SK-MEL-5 (cell line): ENCODE measurements at places on chromosomes 4 and X.
A peak's percentile ranks its signal among the peaks of the same experiment; 100 is the strongest.

GRCh38 chr4:165756836-165757235, 116.2 kb upstream of the TLL1 start:
- no peak for DNase-seq

DNA sequence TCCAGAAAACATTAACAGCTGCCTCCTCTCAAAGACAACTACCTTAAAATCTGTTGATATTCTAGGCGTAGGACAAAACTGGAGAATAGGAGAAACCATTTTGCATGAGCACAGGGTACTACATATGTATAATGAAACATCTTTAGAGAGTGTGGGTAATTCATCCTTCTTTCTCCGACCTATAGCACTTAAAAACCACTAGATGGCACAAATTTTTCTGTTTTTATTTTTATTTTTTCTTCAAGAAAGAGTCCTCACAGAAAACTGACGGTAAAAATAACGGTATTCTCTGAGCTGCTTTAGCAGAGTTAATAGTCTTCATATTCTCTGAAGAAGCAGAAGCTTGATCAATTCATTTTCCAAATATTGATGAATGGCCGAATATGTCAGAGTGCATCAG, 14.6 kb downstream of the SMIM31 start:
- DNase-seq = peak; percentile 30

GRCh38 chr4:51965862-51966261, 54.3 kb downstream of the LRRC66 start:
- DNase-seq = no peak

- DNase-seq = no peak
Observed at GRCh38 chr4:146335763-146336409, 121.5 kb downstream of the REELD1 start.

GRCh38 chr4:3335385-3335784, 42.6 kb downstream of the RGS12 start:
- no peak for DNase-seq

DNA sequence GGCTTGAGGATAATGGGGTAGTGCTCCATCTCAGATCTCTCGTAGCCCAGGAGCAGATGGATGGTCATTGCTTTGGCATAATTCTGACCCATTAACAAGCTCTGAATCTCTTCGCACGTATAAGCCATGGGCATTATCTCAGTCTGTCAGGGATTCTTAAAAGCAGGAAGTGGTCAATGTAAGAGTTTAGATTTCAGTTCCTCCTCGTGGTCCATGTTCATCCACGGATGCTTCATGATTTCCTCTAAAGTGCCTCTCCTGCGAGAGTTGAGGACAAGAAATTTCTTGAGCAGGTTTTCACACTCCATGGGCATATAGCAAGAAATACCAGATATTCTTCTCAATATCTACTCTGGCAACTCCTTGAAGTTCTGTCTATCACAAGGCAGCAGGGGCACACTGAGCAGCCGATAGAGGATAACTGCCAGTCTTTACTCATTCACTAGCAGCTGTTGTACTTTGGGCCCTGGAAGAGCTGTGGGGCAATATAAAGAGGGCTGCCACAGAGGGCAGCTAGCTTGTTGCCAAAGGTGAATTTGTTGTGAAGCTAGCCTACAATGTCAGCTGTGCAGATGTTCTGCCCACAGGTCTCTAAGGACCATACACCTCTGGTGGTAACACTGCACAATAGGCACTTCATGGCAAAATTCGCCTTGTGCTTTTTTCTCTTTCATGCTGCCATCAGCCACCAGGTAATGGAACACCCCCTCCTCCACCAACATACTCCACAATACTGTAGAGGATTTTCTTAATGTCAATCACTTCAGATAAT, 52.0 kb upstream of the WDR17 start:
- no peak for DNase-seq

DNA sequence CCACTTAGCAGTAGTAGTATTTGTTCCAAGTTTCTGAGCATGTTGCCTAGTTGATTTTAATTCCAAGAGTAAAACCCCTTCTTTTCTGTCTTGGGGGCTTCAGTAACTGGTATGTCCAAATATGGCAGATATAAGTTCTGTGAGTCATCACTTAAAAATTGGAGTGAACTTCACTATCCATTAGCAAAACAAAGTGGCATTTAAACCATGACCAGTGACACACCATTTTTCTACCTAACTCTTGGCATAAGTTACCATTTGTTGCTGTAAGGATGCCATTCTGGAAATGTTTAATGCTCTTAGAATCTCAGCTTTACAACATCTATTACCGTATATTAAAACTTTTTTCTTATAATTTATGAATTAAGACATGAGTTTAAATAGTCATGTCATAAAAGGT, 102.0 kb downstream of the CBR4 start:
- no peak for DNase-seq

DNA sequence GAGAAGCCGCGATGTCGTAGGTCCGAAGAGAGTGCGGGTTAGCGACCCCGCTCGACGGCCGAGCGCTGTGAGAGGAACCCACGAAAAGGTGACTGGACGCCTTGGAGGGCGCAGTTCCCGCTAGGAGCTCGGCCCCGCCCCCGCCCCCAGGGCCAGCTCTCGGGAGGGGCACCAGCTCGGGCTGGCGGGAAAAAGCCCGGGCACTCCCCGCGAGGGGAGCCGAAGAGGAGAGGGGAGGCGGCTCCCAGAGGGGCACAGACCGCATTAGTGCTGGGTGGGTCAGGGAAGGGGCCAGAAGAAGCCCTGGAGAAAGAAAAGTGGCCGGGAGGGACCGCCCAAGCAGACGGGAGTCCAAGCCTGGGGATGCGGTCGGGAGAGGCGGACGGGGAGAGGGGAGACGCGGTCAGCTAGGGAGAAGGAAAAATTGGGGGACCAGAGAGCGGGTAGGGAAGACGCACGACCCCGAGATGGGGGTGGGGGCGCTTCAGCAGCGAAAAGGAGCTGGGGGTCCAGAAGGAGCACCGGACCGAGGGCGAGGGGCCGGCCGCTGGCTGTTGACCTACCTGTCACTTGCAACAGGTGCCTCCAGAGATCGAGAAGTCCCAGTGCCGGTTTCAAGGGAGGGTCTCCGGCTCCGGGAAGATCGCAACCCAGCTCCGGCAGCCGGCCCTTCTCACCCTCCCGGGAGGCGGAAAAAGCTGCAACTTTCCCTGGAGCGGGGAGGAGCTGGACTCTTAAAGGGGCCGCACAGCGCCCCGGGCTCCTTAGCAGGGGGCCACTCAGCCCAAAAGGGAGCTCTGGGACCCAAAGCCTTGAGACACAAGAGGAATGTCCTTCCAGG, at the start of gene SYTL4:
Gene SYTL4 (minus strand): TSS at position 681 of the 841 bp plus-strand sequence. CDS start 30,084 bp downstream, outside the sequence.
- no peak for DNase-seq

DNA sequence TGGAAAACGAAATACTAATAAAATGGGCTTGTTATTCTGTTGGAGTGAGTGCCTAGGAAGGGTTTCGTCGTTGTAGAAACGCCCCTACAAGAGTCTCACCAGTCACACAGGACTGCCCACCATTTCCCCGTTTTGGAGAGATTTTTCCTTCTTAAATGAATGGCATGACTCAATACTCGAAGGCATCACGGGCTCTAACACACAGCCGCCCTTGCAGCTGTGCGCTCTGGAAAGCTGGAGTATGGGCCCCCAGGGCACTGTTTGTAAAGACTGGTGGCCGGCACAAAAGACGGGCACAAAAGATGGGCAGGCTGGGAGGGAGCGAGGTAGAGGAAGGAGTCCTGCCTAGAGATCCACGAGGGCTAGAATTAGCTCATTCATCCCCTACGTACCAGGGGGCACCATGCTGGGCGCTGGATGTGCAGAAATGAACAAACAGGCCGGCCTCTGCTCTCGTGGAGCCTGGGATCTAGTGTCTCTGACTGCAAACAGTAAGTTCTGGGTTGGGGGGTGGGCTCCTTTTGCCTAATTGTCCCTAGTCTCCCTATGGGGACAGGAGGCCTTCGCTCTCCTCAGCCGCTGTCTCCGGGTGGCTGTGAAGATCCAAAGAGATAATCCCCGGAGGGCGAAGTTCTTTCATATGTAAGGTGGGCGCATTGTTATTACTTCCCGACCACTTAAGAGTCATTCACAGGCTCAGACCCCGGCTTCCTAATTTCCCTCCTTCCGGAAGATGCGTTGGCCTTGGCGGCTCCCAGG, 1.0 kb upstream of the SFRP2 start:
- DNase-seq = no peak

- no peak for DNase-seq
Observed at GRCh38 chrX:108438110-108438623, at the start of gene COL4A6. Gene COL4A6 (minus strand): TSS chrX:108438422. CDS start chrX:108438196, 226 bp downstream.

- no peak for DNase-seq
Observed at GRCh38 chr4:5110901-5111300, 59.6 kb downstream of the STK32B start.

GRCh38 chrX:14095702-14096101, 66.0 kb upstream of the GEMIN8 start:
- DNase-seq = peak; percentile 77

- no peak for DNase-seq
Observed at GRCh38 chr4:86033171-86033570, 326.7 kb downstream of the MAPK10 start.

GRCh38 chr4:26404743-26405206, 84.0 kb downstream of the RBPJ start:
- DNase-seq = no peak

- no peak for DNase-seq
Observed at GRCh38 chr4:142160509-142160908, 524.1 kb downstream of the IL15 start.

- peak; percentile 35 for DNase-seq
Observed at GRCh38 chrX:119790977-119791436, 423 bp downstream of the RPL39 start.

DNA sequence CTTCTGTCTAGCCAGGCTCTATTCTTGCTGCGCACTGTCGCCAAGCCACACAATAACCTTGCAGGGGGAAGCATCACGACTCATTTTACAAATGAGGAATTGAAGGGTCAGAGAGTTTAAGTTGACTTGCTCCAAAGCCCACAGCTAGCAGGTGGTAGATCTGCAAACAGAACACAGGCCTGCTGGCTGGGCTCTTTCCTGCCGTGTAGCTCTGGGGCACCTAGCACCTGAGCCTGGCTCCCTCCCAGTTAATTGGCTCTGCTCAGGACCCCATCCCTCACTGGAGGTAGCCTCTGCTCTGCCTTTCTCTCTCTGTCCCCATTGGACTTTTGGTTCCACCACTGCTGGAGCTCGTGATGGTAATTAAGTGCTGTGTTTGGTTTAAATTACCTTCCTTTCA, 98.5 kb downstream of the NSUN7 start:
- DNase-seq = no peak

DNA sequence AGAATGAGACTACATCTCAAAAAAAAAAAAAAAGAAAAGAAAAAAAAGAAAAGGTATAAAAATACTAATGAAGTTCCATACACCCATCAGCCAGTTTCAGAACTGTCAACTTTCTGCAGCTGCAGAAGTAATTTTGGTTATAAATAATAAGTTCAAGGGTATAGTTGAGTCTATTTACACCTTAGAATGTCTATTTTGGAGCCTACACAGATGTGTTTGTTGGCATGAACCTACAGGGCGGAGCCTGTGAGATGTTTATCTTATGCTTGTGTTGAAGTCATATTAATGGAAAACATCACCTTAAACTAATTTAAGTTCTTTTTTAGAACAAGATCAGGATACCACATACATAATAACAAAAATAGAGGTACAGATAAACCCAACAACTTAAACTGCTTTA, 85.8 kb downstream of the RAPGEF2 start:
- no peak for DNase-seq

DNA sequence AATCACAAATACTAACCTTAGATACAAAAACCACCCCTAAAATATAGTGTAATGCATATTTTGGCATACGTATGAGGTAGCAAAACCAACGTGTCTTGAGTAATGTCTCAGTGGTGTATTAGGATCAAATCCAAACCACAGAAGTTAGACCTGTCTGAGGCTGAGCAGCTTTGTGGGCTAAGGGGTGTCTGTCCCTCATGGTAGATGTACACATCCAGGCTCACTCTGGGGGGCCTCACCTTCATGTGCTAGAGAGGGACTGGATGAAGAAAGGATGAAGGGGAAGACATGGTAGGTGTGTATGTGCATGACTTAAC, 188.0 kb upstream of the TBC1D9 start:
- DNase-seq = no peak

DNA sequence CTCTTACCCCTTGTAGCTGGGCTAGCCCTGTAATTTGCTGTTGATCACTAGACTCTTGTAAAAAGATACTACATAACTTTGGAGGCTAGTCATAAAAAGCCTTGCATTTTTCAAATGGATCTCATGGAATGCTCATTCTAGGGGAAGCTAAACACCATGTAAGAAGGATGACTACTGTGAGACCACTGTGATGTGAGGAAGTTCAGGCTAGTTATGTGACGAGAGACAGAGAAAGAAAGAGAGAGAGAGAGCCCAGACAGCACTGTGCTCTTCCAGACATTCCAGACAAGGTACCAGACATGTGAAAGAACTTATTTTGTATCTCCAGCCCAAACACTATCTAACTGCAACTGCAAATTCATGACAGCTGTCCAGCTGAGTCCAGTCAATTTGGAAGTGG, 404.6 kb upstream of the PITX2 start:
- no peak for DNase-seq

DNA sequence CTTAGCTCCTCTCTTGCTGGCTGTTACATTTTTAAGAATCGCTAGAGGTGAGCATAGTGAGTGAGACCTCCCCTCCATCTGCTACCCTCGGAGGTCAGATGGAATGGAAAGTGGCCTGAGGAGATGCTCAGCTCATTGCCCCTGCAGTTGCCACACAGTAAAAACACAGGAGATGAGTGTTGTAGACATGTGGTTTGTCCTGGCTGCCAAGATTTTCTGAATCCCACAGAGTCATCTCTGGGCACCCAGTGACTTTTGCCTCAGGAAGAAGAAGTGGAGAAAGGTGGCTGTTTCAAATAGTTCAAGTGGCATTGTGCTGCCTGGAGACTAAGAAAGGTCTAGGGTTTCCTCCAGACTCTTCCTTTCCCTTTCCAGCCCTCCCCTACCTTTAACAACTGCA, 271.0 kb downstream of the STK32B start:
- DNase-seq = no peak

- no peak for DNase-seq
Observed at GRCh38 chr4:67933755-67934154, 29.5 kb downstream of the TMPRSS11A start.

- DNase-seq = no peak
Observed at GRCh38 chrX:50799531-50799961, 14.4 kb downstream of the SHROOM4 start.

- no peak for DNase-seq
Observed at GRCh38 chr4:52840531-52841370, 21.4 kb upstream of the RASL11B start.

GRCh38 chr4:165553221-165553810, 174.5 kb downstream of the CPE start:
- DNase-seq = no peak
